ENCODE measurements at places on chromosomes 11 and 22. TPM values are rescaled to one million over a fixed set of nuclear protein-coding genes. Genes with fewer than 3 reads are reported as not detected.

- DNase-seq: no peak
These were observed 6.1 kb downstream of the ARVCF start for GRCh38 chr22:20010307-20011122.

DNA sequence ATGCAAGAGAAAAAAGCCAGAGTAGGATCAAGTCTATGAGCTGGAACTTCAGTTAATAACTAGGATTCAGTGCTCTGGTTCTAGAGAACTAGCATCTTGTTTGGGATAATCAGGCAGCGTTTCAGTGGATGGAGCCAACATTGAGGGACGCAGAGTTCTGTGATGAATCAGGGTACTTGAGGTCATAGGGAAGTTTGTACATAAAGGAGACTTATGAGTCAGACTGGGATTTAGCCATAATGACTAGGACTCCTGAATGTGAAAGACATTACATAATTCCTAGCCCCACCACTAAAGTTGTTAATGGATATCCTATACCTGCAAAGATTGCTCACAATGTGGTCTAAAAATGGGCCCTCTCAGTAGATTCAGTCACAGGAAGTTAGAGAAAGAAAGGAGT lies 6.8 kb downstream of the SLN start:
- no peak for DNase-seq

The OR9Q2 gene
- not detected for total RNA-seq

DNA sequence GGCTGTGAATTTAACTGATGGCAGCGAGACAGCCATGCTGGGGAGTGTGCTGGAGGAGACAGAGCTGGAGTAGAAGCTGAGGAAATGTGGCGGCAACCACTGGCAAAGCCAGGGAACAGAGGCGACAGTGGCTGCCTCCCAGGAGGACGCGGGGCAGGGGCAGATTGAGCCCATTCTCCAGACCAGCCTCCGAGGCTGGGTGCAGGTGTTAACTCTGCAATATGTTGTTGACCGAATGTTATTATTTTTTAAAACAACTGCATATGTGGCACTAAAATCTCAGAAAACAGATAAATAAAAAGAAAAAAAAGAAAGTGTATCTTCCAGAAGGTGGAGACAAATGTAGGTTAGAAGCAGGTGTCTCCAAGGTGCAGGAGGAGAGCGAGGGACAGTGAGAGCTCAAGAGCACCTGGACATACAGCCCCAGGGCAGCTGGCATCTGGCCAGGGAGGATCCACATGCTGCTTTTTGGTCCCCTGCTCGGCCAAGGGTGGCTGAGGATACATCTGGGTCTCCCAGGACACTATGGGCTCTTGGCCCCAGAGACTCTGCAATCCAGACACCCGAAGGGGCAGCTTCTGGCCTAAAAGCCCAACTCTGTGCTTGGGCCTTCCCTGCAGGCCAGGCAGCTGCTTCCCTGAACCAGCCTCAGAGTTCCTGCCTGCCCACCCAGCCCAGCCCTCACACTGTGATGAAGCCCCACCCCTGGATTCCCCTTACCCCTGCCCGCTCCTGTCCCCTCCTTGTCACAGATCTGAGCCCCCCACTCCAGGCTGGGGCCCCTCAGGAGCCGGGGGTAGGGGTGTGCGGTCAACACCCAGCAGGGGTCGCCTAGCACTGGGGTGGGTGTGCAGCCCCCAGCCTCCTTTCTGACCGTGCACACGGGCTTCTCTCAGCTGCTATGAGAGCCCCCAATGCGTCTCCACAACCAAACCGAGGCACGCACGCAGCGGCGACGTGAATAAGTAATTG lies 12.9 kb downstream of the RTN4R start:
- no peak for DNase-seq

DNA sequence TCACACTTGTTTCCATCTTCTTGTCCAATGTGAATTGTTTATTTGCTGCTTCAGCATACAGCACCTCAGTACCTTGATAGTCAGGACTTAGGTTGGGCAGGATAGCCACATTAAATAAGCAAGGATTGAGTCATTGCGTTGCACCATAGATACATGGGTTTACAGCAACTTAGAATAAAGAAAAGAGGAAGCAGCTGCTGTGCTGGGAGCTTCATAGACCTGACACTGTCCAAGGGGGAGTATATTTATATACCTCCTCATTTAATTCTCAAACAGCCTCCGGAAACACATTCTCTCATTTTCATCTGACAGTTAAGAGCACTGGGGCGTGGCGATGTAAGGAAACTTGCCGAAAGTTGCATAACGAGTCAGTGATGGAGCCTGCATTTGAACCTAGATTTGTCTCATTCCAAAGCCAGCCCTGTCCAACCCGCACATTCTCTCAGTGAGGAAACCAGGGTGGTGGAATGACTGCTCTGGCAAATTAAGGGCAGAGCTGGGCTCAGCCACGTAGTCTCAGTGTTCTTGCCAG lies 42.2 kb downstream of the UBASH3B start:
- no peak for DNase-seq

GRCh38 chr11:74773476-74773875 lies 24.8 kb downstream of the RNF169 start:
- no peak for DNase-seq

DNA sequence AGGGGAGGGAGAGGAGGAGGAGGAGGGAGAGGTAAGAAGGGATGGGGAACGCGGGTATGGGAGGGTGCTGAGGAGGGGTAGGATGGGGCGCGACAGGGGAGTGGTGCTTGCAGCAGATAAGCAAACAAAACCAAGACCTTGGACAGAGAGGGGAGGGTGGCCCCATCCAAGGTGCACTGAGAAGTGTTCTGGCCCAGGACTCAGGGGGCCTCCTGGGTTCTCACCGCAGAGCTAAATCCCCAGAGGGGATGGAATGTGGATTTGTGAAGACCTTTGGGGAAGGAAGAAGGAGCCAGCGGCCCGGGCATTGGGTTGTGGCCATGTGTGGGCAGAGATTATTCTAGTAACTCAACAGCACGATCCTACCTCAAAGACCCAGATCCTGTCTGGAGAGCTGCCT lies 90.9 kb upstream of the LINC01488 start:
- DNase-seq: no peak
